Activated naive CD4-positive, alpha-beta T cell treated with anti-CD3 and anti-CD28 coated beads, Interleukin-2, amount 10 ng/mL, durations not matched to agents 5 hours and 36 hours (primary cell): ENCODE measurements at places on chromosomes 16 and 17. TPM values are rescaled to one million over a fixed set of nuclear protein-coding genes. Genes with fewer than 3 reads are reported as not detected.

CCL1 gene
- total RNA-seq = not detected

B9D1 gene
- total RNA-seq = 2.1 TPM

PLXDC1 gene
- 13.4 TPM for total RNA-seq

KRT9 gene
- not detected for total RNA-seq

BOLA2B gene
- total RNA-seq = 123 TPM

ZNF629 gene
- 2.6 TPM for total RNA-seq

KRT20 gene
- total RNA-seq = not detected

CPHXL2 gene
- total RNA-seq = not detected

LPO gene
- total RNA-seq = not detected

C17orf50 gene
- not detected for total RNA-seq

KRTAP4-6 gene
- total RNA-seq = not detected

TBC1D28 gene
- not detected for total RNA-seq

SLFN12L gene
- 99.0 TPM for total RNA-seq

SMIM5 gene
- total RNA-seq = not detected

UBFD1 gene
- 38.5 TPM for total RNA-seq

ASPHD1 gene
- total RNA-seq = not detected

GRB7 gene
- total RNA-seq = 0.73 TPM

WIPI1 gene
- 33.2 TPM for total RNA-seq

ODF4 gene
- not detected for total RNA-seq

NTHL1 gene
- total RNA-seq = 21.4 TPM

ZNF750 gene
- not detected for total RNA-seq

MLLT6 gene
- 271 TPM for total RNA-seq
